ENCODE measurements at places on chromosomes 3 and 15. TPM values are rescaled to one million over a fixed set of nuclear protein-coding genes. Genes with fewer than 3 reads are reported as not detected.

The OXTR gene
- total RNA-seq = 0.67 TPM

The ACVR2B gene
- total RNA-seq = 4.9 TPM

The THRB gene
- 0.18 TPM for total RNA-seq

The SEMA3F gene
- 143 TPM for total RNA-seq

The DNAJA4 gene
- total RNA-seq = 21.3 TPM

The AMIGO3 gene
- total RNA-seq = not detected

The PLCB2 gene
- total RNA-seq = 1.5 TPM

The RAP2B gene
- total RNA-seq = 26.6 TPM
